CD4-positive, alpha-beta T cell treated with Interleukin-6 at 100 ng/mL for 8 hours (primary cell): ENCODE measurements at places on chromosomes 7 and 10.

DNA sequence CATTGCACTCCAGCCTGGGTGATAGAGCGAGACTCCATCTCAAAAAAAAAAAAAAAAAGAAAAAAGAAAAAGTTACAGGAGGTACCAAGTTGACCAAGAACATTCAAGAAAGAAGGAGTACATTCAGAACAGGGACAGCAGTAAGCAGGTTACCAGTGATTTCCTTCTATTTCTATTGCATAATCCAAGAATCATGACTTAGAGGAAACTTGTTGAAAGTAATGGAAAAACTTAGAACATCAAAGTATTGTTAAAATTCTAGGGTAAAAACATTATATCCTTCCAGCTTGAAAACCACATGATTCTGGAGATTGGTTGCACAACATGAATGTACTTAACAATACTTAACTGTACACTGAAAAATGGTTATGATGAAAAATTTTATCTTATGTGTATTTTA, 25.2 kb downstream of the RAPGEF5 start:
- no peak for DNase-seq

GRCh38 chr10:45380903-45381620, 7.0 kb downstream of the ALOX5 start:
- no peak for DNase-seq

- peak; percentile 47 for DNase-seq
These were observed 1.1 kb downstream of the EPHA1 start for GRCh38 chr7:143407287-143408251.

DNA sequence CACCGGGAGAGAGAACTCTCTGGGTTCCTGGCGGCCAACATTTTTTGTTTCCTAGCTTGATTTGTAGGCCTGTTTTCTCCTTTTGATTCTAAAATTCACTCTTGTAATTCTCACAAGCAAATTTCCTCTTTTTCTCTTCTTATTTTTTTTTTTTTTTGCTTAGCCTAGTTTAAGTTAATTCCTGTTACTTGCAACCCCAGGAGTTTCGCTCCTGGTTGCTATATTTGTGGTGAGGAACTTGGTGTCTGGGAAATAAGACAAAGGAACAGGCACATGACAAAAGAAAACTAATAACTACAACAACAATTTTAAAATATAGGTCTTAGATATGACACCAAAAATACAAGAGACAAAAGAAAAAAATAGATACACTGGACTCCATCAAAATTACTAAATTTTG, 6.7 kb downstream of the AOAH start:
- no peak for DNase-seq

DNA sequence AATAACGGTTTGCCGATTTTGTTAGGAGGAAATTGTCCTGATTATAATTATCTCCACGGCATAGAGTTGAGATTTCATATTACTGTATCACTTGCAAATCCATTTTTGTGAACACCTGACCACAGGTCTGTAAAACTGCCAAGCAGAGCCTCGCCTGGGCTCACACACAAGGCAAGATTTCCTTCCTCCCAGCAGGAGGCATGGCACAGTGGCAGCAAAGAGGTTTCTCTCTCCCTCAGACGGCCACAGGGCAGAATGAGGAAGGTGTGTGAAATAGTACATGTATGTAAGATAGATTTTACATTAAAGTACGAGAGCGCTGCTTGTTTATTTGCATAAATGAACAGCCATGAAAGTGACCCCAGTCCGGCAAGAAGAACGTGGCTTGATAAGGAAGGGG, 130.1 kb downstream of the CELF2 start:
- DNase-seq, result no peak
